Stimulated activated CD4-positive, alpha-beta T cell treated with anti-CD3 and anti-CD28 coated beads, Interleukin-4, amount 100 ng/mL, for 1 hour (primary cell): ENCODE measurements at places on chromosomes 6 and 20.

DNA sequence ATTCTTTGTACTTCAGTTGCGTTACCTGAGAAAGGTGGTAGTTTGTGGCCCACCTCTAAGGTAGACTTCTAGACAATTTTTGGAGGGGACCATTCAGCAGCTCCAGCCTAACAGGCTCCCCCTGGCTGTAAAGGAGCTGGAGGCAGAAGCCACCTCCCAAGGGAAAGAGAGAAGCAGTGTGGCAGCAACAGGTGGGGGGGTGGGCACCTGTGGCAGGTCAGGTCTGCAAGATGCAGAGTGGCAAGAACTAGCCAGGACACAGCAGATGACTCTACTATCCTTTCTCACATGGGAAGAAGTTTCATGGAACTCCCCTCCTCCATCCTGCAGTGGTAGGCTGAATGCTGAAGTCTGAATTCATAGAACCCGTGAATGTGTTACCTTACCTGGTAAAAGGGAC is 148.3 kb upstream of the DTNBP1 start:
- no peak for DNase-seq

- no peak for DNase-seq
Measured at GRCh38 chr6:155473741-155474140, 18.1 kb upstream of the NOX3 start.

DNA sequence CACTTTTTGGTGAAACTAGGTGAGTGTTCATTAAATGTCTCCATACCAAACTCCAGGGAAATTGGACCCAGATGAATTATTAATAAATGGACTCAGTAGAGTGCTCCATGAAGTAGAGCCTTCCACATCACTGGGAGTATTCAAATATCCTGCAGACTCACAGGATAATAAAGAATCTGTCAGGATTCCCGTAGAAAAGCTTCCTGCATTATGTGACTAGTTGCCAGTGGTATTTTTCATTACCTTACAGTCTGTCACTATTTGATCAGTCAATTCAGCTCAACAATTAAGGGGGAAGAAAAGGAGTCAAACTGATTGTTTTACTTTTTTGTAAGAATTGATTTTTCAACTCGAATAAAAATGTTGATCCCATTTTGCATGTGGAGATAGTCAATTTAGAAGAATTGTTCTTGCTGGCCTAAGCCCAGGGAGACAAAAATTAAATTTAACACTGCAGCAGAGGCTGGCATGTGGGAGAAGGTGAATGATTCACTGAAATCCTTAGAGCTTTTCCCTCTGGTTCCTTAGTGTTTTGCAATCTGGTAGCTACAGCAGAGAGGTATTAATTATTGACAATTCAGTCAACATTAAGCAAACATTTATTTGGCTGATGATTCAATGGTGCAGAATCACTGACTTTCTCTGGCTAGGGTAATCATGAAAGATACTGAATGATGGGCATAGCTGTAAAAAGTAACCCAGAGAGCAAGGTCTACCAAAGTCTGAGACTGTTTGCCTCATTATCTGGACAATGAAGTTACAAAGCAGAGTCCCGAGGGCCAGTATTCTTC is 442.4 kb downstream of the CD83 start:
- DNase-seq: no peak

GRCh38 chr20:58976061-58976730 is 4.9 kb upstream of the NELFCD start:
- no peak for DNase-seq

GRCh38 chr6:5936631-5937030 is 70.1 kb downstream of the NRN1 start:
- no peak for DNase-seq

DNA sequence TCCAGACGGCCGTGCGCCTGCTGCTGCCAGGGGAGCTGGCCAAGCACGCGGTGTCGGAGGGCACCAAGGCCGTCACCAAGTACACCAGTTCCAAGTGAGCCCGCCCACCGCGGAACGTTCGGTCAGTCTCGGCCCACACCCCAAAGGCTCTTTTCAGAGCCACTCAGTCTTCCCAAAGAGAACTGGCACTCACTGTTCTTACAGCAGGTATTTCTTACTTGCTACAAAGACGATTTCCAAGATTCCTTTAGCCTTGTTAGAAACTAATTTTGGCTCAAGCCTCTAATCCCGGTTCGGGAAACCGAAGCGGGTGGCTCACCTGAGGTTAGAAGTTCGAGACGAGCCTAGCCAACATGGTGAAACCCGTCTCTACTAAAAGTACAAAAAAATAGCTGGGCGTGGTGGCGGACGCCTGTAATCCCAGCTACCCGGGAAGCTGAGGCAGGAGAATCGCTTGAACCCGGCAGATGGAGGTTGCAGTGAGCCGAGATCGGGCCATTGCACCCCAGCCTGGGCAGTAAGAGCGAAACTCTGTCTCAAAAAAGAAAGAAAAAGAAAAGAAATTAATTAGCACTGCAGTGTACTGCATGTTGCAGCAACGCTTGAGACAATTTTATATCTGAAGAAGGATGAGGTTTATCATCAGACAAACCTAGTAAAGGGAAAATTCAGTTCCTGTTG is 73.1 kb downstream of the OR2B2 start:
- peak; percentile 29 for DNase-seq

DNA sequence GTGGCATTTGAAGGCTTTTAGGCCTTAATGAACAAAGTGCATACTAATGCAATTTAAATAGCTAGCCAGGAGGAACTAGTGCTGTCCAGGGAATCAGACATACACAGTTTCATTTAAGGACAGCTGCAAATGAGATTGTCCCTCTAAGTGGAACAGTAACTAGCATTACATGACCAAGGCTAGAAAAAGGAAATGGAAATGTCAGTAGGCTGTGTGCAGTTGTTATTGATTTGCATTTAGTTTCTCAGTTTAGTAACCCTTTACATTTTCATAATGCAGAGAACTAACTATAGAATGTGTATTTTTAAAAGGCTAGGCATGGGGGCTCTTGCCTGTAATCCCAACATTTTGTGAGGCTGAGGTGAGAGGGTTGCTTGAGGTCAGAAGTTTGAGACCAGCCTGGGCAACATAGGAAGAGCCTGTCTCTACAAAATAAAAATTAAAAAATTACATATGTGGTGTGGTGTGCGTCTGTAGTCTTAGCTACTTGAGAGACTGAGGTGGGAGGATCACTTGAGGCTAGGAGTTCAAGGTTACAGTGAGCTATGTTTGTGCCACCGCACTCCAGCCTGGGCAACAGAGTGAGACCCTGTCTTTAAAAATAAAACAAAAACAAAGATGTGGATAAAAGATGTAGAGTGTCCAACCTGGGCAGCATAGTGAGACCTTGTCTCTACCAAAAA is 468.0 kb downstream of the UTRN start:
- no peak for DNase-seq

DNA sequence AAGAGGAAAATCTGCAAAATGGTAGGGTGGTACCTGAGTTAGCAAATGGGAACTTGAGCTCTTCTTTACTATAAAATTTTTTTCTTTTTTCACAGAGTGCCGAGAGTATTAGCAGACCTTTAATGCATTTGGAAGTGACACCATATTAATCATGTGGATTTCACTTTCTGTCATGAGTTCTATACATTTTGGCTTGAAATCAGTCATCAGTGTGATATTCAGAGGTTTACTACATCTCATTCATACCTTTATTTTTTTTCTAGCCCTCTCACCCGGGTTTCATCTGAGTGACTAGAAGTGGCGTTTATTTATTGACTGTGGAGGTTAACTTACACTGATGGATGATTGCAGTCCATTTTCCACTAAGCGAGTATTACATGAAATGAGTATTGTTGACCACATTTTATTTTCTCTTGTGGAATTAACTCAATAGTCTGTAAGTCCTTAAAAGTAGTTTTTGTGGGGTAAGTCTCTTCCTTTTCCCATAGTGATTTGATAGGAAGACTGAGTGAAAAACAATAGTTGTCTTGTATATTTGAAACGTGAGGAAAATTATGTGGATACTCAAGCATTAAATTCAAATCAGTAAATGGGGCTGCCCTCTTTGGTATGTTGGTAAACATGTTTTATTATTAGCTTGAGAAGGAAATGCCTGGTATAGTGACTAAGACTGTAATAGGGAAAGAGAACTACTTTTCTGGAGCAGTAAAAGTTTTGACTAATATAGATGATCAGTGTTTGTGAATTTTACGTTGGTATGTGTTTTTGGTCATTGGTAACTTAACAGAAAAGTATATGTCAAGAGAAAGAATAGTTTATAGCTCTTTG is 55.5 kb downstream of the JARID2 start:
- no peak for DNase-seq

DNA sequence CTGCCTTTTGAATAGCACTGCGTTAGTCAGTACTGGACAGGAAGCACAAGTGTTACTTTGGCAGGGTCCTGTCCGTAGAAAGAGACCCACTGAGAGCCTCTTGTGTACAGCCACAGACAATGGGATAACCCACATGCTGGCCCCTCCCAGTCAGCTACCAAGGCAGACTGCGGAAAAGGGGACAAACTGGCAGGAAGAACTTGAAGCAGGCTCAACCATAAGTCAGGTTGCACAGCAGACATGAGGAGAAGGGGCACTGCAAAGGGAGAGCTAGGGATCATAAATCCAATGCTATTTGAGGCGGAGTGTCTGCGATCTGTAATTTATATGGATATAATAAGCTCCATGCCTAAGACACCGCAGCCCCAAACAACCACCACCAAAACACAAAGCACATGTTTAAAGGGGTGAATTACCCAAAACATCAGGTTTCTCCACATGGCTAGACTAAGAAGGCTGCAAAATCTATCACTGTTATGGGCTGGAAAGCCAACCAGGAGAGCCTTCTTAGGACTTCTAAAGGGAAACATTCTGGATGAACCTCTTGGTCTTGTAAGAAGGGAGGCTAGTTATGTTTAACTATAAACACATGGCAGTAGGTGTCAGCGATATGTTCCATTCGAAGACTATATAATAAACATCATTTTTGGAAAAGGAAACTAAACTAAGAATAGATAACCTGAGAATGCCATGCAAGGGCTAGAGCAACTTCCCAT is 141.7 kb downstream of the BACH2 start:
- DNase-seq: no peak

- DNase-seq: no peak
Measured at GRCh38 chr6:34068462-34069044, 77.3 kb downstream of the GRM4 start.

GRCh38 chr6:53496797-53497375 is 48.0 kb downstream of the GCLC start:
- DNase-seq: no peak

DNA sequence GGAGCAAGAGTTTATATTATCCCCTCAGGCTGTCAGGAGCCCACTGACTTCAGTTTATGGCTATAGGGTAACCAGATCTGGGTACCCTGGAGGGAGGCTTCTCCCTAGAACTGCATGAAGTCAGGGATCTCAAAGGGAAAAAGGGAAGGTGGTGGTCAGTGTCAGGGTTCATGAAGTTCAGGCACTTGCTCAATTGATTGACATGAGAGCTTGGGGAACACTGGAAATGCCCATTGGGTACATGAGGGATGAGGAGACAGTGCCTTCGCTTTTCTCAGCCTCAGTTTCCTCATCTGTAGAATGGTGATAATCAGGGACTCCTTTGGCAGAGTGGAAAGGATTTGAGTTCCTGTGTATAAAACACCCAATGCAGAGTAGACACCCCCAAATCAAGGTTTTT is 22.6 kb downstream of the SIRPA start:
- no peak for DNase-seq

- no peak for DNase-seq
Measured at GRCh38 chr6:111411978-111412566, 70.9 kb downstream of the REV3L start.

DNA sequence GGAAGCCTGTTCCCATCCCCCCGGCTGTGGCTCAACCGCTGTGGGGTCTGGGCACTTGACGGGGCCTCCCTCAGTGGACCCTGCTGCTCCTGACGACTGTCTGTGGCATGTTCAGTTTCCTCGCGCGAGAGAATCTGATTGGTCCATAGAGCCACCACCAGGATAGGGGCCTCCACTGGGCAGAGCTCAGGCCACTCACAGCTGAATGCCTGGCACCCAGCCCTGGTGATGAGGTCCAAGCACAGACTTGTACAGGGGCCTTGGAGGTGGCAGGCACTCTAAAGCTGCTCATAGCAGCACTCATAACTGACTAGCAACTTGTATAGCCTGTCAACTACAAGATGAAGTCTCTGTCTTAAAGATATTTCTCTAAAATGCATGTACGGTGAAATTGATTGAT is 368.1 kb downstream of the NRN1 start:
- no peak for DNase-seq

DNA sequence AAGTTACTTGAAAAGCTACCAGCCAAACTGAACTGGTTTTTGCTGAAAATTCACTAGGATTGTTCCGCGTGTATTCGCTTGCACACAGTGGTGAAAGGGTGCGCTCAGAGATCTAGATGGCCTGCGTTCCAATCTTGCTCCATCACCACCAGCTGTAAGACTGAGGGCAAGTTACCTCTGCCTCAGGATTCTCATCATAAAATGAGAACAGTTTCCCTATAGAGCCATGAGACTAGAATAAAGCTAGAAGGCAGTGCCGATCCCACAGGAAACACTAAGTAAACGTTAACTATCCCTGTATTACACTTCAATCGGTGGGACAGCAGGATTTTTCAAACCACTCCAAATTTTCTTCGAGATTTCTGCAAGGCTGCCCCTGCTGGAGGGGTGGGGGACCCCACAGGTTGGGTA is 838 bp downstream of the AHCY start:
- no peak for DNase-seq

GRCh38 chr6:132140189-132140588 is 189.0 kb upstream of the CCN2 start:
- no peak for DNase-seq

DNA sequence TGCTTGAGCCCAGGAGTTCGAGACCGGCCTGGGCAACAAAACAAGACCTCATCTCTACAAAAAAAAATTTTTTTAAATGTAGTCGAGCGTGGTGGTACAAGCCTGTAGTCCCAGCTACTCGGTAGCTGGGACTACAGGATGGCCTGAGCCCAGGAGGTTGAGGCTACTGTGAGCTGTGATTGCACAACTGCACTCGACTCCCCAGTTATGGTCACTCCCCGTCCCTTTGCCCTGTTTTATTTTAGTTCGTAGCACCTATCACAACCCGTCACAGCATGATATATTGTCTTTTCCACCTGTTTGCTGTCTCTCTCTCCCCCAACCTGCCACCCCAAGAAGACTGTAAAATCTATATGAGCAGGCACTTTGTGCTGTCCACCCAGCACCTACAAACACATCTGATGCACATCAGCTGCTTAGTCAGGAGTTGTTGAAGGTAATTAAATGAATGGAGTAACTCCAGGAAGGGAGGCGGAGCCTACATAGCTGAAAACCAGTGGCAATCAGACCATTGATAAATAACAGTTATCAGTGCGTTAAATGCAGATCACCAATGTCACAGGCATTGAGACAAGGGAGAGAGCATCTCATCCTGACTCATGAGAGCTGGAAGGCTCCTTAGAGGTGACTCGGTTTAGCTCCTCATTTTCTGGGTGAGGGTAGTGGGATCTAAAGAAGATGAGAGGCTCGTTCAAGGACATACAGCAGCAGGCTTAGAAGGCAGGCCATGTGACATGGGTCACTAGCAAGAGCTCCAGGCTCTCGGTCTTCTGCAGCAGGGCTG is 14.4 kb upstream of the XRN2 start:
- DNase-seq: no peak

DNA sequence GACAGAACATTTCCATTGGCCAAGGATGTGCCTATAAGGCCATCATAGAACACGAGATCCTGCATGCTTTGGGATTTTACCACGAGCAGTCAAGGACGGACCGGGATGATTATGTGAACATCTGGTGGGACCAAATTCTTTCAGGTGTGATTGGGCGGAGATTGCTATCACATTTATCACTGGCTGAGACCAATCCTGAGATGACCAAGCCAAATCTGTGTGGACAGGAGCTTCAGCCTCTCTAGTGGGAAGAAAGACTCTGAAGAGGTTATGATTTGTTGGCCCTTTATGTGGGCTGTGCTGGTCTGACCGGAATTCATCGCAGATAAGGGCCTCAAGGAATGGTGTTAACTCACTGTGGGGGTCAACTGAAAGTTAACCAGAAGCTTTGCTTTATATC is 26.4 kb downstream of the MEP1A start:
- DNase-seq: no peak
